Activated naive CD4-positive, alpha-beta T cell treated with anti-CD3 and anti-CD28 coated beads, Interleukin-2, amount 50 U/mL, for 16 hours (primary cell): ENCODE measurements at places on chromosomes 4 and X.

DNA sequence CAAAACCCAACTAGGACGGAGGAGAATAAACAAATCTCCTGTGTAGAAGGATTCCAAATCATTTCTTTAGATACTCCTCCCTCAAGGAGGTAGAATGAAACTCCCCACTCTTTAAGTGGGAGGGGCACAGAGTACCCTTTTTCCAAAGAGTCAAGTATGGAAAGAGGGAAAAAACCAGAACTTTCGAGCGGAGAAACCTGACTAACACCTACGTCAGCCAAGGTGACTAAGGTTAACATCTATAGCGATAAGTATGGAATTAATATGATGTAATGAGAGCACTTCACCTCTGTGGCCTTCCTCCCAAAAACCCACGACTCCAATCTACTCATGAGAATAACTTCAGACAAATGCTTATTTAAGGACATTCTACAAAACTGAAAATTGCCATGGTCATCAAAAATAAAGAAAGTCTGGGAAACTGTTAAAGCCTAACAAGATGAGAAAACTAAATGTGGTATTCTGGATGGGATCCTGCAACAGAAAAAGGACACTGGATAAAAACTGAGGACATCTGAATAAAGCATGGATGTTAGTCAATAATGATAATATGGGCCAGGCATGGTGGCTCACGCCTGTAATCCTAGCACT, 157.0 kb upstream of the MAP3K15 start:
- no peak for DNase-seq

DNA sequence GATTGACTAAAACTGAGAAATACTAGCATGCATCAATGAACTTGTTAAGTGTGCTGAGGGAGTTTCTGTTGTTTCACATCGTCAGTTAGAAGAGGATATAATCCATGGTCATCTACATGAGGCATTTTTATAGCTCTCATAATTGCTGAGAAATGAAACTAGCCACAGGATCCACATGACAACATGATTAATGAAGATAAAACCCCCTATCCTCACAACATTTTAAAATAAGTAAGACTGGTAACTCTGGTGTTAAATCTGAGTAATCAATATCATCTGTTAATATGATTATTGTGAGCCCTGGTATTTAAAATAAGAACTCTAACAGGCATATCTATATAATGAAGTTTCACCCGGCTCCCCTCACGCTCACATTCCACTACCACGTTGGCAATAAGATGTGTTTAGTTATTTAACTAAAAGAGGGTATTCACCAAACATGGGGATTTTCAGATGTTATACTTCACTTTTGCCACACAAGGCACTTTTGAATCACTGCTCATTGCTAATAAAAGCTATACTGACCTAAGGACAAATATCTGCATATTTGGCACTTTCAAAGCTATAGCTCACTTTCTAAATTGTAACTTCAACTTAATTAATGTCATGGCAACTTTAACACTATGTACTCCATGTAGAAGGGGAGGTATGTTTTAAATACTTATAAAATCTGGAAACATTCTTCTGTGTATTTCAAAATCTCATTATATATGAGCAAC, 6.7 kb downstream of the UNC5C start:
- DNase-seq, result no peak

GRCh38 chr4:10089346-10089745, 27.3 kb downstream of the WDR1 start:
- no peak for DNase-seq

- DNase-seq, result no peak
These were observed 16.9 kb upstream of the TSR2 start for GRCh38 chrX:54423161-54423888.

GRCh38 chr4:179664430-179665027, 2222.3 kb upstream of the AGA start:
- no peak for DNase-seq

GRCh38 chr4:78069859-78070258, 12.7 kb downstream of the FRAS1 start:
- DNase-seq, result no peak

DNA sequence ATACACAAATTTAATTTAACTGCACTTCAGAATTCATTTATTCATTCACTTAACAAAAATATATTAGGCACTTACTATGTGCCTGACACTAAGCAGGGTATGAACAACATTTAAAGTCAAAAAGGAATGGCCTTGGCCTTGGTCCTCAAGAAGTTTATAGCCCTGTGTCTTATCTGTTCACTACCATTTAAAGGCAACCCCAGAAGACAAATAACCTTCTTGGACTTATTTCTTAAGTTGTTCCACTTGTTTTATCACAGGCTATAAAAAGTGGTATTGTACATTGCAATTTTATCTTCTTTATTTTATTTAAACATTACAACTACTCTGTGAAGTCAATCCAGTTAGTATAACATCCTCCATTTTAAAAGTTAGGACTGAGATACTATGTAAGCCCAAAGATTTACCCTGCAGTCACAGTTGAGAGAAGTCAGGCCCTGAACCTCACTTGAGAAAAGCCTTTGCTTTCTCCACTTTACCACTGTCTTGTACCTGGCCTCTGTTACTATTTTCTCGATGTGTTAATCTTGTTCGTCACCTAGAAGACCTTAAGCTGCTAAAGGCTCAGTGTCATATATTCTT, 305.6 kb upstream of the DIPK2B start:
- DNase-seq, result no peak

DNA sequence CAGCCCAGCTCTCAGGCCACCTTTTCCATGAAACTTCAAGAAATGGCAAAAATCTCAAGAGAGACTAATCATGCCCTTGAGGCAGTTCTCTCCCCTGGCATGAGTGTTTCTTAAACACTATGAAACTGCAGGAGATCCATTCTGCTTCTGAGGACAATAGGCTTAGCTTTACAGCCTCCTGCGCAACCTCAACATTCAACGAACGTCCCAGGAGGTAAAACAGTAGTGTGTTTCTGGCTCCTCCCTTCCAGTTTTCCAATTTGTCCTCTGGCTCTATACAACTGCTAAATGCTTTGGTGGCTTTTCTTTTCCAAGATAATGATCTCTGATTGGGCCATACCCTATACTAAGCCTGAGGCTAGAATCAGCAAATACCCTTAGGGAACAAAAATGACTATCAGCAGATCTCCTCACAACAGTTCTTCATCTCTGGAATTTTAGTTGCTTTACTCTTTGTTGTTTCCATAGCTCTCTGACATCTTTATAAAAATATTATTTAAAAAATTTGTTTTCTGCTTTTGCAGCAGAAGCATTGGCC, 87.0 kb upstream of the FAT1 start:
- no peak for DNase-seq

DNA sequence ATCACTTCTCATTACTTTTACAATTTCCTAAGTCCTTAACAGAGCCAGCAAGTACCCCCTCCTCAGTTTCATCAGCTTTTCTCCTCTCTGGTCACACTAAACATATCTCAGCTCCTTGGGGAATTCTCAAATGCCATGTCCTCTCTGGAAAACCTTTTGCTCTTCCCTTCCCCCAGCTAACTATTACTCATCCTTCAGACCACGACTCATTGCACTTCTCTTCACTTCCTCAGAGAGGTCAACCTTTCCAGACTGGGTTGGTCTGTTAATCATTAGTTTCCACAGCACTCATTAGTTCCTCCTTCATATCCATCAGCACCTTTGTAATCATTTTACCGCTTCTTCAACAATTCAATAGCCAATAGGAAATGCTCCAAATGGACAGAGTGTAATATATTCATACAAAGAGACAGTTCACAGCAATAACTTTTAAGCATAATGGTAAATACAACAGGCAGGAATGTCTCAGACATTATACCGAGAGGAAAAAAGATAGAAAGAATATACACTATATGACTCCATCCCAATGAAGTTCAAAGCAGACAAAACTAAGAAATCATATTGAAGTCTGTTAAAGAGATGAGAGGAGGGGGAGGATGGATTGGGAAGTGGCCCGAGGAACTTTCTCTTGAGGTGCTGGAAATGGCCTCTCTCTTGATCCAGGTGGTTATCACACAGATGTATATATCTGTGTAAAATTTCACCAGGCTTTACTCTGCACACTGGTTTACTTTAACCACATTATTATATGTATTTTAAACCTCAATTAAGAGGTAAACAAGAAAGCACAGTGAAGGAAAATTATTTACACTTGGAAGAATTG, 39.6 kb downstream of the DDX60L start:
- no peak for DNase-seq

DNA sequence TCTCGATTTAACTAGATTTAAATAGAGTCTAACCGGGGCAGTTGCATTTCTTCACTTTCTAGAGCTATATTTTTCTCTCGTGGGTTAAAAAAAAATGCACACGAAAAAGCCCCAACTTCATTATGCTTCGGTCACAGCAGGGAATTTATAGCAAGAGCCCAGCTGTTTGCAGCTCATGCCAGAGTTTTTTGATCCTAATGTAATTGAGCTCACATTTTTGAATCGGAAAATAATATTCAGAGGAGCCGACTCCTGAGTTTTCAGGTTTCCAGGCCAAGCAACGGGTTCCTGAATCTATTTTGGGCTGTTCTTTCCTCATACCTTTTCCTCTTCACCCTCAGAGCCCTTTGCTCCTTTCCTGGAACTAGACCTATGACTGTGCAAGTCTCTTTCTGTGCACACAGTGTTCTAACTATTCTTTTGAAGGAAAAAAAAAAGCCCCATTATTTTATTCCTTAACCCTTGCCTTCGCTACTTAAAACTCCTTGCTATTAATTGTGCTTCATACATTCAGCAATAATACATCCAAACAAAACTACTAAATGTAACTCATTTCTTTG, 27.5 kb upstream of the ESX1 start:
- no peak for DNase-seq

- no peak for DNase-seq
These were observed 3.9 kb downstream of the TFDP3 start for GRCh38 chrX:133214301-133214700.

- DNase-seq, result no peak
These were observed 33.1 kb downstream of the KDM6A start for GRCh38 chrX:44906041-44906440.

DNA sequence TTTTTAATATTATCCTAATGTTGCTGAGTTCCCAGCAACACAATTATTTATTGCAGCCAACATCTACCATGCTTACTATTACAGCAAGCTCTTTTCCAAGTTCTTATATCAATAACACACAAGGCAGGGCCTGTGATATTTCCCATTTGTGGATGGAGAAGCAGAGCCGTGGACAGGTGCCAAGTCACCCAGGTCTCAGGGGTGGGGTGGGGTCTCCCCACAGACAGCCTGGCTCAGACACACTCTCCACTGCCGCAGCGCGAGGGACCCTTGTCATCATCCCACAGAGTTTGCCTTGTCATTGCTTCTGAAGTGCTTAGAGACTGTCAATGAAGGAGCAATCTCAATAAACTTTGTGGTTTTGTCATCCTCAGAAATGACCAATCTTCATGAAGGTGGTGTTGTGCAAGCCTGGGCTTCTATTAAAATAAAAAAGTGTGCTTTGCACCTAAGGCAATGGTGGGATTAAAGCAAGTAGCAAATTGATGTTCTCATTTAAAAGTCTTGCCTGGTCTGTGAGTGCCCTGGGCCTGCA, 76.1 kb downstream of the SORBS2 start:
- no peak for DNase-seq

GRCh38 chr4:142211444-142211843, 575.1 kb downstream of the IL15 start:
- DNase-seq, result no peak

DNA sequence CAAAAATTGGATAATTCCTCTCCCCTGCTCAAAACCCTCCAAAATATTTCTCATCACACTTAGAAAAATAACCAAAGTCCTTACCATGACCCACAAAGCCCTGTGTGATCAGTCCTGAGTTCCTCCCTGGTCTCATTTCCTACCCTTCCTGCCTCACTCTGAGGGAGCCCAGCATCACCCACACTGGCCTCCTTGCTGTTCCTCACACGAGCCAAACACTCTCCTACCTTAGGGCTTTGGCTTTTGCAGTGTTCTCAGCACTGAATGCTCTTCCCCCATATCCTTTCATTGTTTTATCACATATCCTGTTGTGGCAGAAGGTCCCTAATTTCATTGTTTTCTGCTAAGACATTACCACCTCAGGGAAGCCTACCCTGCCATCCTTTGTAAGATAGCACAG, 12.2 kb downstream of the MGAT4D start:
- no peak for DNase-seq

GRCh38 chr4:174592985-174593335, 70.7 kb upstream of the HPGD start:
- DNase-seq, result no peak

GRCh38 chr4:22942920-22943559, 250.3 kb downstream of the GBA3 start:
- no peak for DNase-seq

DNA sequence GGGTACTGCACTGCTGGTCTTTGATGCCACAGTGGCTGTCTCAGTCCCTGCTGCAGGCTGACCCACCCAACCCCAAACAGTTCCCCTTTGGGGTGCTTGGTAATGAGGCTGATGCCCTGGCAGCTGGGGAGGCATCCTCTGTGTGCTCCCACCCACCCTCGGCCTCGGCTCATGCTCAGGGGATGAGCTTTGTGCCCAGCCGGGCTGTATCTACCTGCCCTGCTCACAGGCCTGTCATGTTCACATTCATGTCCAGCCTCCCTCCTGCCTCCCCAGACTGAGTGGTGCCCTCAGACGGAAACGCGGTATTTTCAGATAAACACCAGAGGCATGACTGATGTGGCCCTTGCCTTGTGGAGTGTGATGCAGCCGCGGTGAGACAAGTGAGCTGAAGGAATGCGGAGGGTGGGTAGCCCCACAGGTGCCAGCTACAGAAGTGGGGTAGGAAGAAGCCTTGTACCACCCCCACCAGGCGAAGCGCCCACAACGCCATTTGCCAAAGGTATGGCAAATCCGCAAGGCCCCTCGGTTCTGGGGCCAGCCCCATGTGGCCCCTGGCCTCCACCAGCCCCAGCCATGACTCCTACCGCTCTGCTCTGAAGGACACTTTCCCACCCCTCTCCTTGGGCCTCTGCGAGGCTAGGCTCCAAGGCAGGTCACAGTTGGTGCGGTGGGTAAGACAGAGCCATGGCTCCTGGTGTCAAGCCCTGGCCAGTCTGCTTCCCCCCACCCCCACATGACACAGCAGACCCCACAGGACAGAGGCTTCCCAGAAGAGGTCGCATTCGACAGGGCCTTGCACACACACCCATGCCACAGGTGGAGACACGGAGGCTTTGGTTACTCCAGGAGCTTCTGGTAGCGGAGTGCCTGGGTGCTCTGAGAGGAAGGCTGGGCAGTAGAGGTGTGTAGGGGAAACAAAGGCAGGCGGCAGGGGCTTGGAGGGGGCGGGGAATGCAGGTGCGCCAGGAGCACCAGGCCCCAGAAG, 1.8 kb upstream of the RENBP start:
- no peak for DNase-seq

DNA sequence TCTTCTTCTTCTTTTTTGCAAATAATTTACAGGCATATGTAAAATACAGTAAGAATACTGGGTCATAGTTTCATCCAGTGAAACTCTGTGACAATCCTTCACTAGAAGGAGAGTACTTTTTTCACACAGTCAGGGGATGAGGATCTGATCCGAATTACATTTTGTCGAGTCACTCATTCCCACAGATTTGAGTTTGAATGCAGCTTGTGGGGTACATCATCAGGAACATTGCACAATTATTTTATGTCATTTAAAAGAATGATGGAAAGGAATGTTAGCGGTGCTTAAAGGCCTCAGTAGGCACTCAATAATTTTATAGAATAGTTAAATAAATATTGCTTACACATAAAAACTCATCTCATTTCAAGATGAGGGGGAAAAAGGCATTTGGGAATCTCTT, 88.6 kb downstream of the CHRNA9 start:
- DNase-seq, result no peak

- DNase-seq, result no peak
These were observed 70.0 kb upstream of the FAM241A start for GRCh38 chr4:112075129-112075753.

GRCh38 chr4:70754470-70754869, 32.7 kb downstream of the RUFY3 start:
- DNase-seq, result no peak

- no peak for DNase-seq
These were observed 11.1 kb upstream of the NAT8L start for GRCh38 chr4:2047781-2048581.
